Muscle of leg (tissue), 16 donors: ENCODE measurements at places on chromosomes 3 and 15. TPM values are rescaled to one million over a fixed set of nuclear protein-coding genes. Genes with fewer than 3 reads are reported as not detected.

The OR4F15 gene
- not detected for total RNA-seq

The PARP9 gene
- total RNA-seq, result 12.7 TPM

The NANOGP8 gene
- 0.27 TPM for total RNA-seq

The NR1I2 gene
- 0.27 TPM for total RNA-seq

The A4GNT gene
- not detected for total RNA-seq

The PSTPIP1 gene
- total RNA-seq, result 2.3 TPM

DNA sequence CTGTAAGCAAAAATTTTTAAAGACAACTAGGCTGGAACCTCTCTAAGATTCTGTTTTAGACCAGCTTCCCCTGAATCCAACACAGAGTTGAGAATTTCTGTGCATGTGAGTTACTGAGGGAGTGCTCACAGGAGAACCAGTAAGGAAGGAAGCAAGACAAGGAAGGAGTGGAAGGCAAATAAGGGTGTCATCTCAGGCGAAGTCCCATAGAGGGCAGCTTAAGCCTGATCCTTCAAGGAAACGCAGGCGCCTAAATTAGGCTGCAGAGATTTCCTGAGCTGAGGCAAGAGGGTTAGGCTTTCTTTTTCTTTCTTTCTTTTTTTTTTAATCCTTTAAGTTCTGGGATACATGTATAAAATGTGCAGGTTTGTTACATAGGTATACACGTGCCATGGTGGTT is 36.2 kb upstream of the COL6A6 start:
- H3K27me3 ChIP-seq, result no peaks in the 10 kb centered on the region
- no peak overlapping the region for H3K27ac ChIP-seq
- no peak overlapping the region for H3K4me3 ChIP-seq
- H3K4me1 ChIP-seq, result no peaks in the 10 kb centered on the region
- no peaks in the 10 kb centered on the region for H3K36me3 ChIP-seq

DNA sequence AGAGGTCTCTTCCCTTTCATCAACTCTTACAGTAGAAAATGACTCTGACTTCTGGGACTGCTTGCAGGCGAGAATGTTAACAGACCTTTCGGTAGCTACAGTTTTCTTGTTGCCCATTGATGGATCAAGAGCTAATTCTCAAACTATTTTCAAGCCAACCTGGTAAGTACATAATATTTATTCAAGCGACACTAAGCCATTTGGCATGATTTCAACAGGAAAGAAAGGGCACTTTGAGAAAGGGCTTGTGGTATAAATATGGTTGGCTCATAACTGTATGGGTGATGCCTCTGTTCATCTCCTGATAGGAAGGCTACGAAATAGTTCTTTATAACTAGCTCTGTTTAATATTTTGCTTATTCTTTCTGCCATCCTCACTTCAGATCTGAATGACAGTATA is 196.2 kb upstream of the CNTN4 start:
- no peak overlapping the region for H3K27ac ChIP-seq
- no peaks in the 10 kb centered on the region for H3K27me3 ChIP-seq
- H3K36me3 ChIP-seq, result no peaks in the 10 kb centered on the region

- H3K27me3 ChIP-seq, result no peaks in the 10 kb centered on the region
- no peak overlapping the region for H3K4me3 ChIP-seq
- no peak overlapping the region for H3K27ac ChIP-seq
- DNase-seq, result no peak
- no peaks in the 10 kb centered on the region for H3K36me3 ChIP-seq
These were observed 37.0 kb downstream of the DAPK2 start for GRCh38 chr15:64009241-64009640.
